ENCODE measurements at places on chromosomes 2 and 18.

- DNase-seq = no peak
Observed at GRCh38 chr2:145012806-145013205, 492.9 kb upstream of the ZEB2 start.

DNA sequence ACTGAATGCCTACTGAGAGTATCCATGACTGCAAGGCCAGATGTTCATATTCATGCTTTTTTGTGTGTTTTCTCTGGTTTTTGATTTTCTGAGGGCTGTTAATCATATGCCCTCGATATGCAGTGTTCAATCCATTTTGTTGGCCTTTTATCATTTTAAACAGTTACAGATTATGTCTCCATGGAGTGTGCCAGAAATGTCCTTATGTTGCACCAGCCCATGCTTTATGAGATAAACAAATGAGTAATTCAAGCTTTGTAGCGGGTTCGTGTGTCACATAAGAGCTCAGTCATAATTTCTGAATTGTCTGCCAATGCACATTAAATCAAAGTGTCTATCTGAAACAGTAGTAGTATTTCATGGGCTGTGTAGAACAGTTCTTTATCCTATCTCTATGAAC is 583.0 kb downstream of the THSD7B start:
- DNase-seq = no peak

GRCh38 chr2:2843969-2844548 is 513.0 kb upstream of the MYT1L start:
- DNase-seq = no peak

DNA sequence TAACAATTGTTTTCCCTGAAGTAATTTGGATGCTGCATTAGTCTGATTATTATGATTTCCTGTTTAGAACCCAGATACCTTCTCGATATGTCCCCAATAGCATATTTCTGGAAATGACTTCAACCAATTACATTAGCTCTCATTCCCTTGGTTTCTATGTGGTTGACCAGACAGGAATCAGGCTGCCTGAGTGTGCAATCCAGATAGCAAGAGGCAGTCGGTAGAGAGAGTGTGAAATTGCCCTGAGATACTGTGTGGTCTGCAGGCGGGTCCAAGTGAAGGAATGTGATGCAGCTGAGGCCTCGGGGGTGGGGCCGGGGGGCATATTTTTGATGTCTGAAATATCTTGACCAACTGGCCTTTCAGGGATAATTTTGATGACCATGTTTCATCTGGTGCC is 143.9 kb upstream of the ITGA6 start:
- no peak for DNase-seq

GRCh38 chr2:80149991-80150390 is 154.6 kb downstream of the LRRTM1 start:
- DNase-seq = no peak

DNA sequence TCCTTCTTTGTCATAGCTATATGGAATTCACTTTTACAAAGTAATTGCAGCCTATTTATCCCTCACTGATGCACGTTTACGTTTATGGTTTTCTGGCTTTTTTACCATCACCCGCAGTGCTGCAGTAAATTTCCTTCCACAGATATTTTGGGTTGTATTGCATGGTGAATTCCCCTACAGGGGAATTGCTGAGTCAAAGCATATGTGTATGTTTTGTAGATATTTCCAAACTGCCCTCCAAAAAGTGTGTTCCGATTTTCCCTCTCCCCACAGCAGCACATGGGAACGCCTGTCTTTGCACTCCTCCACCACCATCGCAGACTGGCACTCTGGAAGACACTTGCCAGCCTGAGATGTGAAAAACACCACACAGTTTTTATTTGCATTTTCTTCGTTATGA is 80.6 kb upstream of the UXS1 start:
- DNase-seq = no peak

GRCh38 chr2:158091647-158092046 is 10.0 kb upstream of the UPP2 start:
- DNase-seq = no peak

DNA sequence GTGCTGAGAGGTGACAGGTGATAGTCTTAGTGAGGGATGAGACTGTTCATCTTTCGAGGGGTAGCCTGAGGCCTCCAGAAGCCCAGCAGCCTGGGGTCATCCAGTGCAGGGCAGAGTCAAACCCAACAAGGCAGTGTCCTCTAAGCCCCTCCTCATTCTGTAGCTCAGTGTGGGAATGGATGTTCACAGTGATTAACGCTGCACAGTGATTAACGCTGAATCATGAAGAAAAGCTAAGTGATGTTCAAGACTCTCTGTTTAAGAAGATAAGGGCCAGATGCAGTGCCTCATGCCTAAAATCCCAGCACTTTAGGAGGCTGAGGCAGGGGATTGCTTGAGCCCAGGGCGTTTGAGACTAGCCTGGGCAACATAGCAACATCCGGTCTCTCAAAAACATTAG is 56.3 kb upstream of the LAPTM4A start:
- no peak for DNase-seq

DNA sequence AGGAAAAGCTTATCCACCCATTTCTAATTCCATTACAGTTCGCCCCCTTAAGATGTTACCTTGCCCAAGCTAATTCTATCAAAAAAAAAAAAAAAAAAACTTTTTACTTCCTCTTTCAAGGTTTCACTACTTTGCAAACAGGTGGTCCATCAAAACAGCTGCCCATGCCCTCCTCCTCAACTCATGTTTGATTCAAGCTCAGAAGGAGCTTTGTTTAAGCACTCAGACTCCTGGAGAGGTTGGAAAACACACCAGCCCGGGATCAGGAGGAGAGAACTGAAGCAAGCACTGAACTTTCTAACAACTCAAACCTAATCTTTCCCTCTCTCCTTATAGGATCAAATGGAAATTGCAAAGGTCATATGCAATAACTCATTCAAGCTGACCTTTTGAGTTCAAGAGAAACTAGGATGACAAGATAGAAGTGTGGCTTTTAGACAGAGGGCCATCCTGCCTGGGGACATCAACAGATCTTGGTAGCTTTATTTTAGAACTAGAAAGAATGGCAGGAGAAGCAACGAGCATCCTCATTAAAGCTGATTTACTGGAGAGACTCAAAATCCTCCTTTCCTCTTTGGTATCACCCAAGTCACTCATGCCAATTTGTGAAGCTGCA is 28.3 kb upstream of the FZD7 start:
- DNase-seq = no peak

DNA sequence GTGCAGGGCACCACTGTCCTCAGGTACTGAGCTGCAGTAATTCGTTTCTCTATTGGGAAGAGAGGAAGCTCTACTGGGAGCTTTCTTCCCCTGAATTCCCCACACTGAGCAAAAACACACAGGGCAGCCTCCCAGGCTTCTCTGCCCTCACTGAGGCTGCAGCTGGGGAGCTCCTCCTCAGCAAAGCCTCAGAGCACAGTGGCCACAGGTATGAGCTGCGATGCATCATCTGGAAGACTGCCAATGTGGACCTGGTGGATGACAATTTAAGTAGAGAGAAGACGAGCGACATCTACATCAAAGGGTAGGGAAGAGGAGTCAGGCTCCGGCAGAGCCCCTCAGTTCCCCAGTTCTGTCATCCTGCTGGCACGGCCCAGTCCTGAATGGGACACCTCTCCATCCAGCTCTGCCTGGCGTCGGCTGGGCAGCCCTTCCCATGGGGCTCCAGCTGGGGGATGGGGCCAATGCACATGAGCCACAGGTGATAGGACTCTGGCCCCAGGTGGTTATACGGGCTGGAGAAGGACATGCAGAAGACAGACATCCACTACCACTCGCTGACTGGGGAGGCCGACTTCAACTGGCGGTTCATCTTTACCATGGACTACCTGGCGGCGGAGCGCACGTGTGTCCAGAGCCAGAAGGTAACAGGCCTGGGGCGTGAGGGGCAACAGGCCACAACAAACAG is 37.6 kb downstream of the LMAN2L start:
- DNase-seq = no peak

DNA sequence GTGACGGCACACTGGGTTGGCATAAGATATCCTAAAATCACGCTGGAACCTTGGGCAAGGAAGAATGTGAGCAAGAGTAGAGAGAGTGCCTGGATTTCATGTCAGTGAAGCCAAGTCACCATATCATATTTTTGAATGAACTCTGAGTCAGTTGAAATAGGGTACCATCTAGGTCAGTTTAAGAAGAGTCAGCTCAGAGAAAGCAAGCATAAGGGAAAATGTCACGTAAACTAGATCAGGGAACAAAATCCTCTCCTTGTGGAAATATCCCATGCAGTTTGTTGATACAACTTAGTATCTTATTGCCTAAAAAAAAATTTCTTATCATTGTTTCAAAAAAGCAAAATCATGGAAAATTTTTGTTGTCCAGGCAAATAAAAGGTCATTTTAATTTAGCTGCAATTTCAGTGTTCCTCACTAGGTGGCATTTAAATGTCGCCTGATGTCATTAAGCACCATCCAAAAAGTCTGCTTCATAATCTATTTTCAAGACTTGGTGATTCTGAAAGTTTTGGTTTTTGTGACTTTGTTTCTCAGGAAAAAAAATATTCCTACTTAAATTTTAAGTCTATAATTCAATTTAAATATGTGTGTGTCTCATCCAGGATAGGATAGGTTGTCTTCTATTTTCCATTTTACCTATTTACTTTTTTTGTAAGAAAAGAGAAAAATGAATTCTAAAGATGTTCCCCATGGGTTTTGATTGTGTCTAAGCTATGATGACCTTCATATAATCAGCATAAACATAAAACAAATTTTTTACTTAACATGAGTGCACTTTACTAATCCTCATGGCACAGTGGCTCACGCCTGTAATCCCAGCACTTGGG is 19.6 kb downstream of the RSAD2 start:
- DNase-seq = no peak

GRCh38 chr2:102660574-102660973 is 41.2 kb downstream of the SLC9A2 start:
- DNase-seq = no peak

- DNase-seq = no peak
Observed at GRCh38 chr2:27313882-27314645, 5.8 kb upstream of the UCN start.

DNA sequence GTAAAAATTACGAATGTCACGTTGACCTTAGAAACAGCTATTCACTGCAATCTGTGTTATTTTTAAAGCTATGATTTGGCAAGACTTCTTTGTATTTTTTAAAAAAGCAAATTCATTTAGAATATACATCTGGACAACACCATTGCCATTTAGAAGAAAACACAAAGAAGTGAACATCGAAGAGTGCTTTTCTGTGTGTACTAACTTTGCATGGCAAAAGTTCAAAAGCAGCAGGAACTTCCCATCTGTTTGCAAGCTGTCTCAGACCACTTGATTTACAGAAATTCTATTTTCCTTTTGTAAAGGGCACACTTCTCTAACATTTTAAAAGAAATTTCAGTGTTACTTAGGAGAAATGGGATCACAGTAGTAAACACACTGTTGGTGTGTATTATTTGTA is 145.9 kb downstream of the CALCRL start:
- no peak for DNase-seq

DNA sequence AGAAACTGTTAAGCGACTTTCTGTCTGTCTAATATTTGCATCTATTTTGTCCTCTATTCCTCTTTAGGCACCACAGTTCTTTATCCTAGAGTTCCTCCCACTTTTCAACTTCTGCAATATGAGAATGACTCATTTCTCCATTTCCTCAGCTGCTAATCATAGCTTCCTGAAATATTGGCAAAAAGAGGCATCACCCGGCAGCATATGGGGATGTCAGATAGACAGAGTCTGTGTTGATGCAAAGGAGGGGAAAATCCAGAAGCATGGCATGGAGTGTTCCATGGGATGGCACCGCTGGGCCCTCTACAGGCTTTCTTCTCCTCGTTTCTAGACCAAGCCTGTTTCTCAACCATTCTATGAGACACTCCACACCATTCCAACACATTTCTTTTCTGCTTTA is 93.4 kb downstream of the DOCK10 start:
- no peak for DNase-seq

- DNase-seq = no peak
Observed at GRCh38 chr2:1515986-1516797, 102.9 kb downstream of the TPO start.

- no peak for DNase-seq
Observed at GRCh38 chr2:101745711-101746694, 48.5 kb downstream of the MAP4K4 start.

DNA sequence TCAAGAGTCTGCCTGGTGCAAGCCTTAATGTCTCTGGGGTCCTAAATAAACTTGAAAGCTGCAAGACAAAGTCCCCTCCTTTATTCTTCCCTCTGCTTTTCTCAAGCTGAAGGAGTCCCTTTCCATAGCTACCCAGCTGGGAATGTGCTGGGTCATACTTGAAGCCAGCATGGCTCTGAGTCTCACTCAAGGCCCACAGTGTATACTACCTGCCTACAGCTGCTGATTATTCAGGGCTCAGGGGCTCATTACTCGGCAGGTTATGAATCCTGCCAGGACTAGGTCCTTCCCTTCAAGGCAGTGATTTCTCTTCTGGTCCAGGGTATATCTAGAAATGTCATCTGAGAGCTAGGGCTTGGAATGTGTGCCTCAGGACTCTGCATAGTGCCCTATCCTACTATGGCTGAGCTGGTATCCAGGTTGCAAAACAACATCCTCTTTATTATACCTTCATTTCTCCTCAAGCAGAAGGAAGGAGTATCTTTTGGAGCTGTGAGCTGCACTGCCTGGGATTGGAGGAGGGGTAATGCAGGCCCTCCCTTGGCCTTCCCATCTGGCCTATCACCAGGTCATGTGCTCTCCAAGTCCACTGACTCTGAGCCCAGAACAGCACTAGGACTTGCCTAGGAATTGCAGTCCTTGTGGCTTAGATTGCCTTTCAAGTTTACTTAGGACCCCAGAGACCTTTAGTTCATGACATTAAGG is 22.3 kb downstream of the IL1RN start:
- DNase-seq = no peak

- no peak for DNase-seq
Observed at GRCh38 chr2:180781276-180781675, 199.1 kb upstream of the UBE2E3 start.

GRCh38 chr2:75896779-75897366 is 186.2 kb upstream of the GCFC2 start:
- DNase-seq = peak; percentile 3

DNA sequence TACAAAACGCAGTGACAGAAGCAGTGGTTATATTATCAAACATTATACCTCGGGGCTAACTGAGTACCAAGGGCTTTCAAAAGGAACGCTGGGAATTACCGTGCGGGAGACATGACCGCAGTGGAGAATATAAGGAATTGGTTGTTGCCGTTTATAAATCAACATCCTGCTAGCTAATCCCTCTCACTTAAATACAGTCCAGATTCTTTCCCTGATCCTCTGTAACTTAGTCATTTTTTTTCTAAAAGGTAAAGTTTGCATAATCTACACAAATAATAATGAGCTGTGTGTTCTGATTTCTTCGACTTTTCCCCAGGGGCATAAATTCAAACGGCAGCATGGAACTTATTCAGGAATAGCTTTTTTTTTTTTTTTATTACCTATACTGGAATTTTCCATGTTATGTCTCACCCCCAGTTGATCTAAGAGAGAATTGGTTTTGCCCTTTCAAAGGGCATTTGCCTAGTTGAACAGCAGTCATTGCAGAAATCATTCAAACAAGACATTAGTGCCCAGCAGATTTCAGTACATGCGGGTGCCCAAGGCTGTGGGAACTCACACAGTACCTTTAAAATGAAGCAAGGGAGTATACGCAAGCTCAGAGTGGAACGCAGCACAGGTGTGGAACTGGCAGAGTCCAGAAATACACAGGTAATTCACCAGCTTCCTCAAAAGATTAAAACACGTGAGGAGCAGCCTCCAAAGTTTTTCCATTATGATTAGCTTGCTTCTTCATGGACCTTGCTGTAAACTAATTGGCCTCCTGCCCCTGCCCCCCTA is 63.9 kb downstream of the SMIM21 start:
- DNase-seq = peak; percentile 18

GRCh38 chr2:120845277-120845676 is 109.6 kb downstream of the GLI2 start:
- no peak for DNase-seq

- no peak for DNase-seq
Observed at GRCh38 chr18:50155406-50155805, 39.5 kb downstream of the MYO5B start.

Measured in retinal pigment epithelial cell (primary cell).